ENCODE measurements at places on chromosomes 6 and 20. TPM values are rescaled to one million over a fixed set of nuclear protein-coding genes. Genes with fewer than 3 reads are reported as not detected.

- no peak for DNase-seq
These were observed 27.7 kb upstream of the ARG1 start for GRCh38 chr6:131545317-131545716.

GRCh38 chr6:90362318-90362717 lies 65.7 kb upstream of the BACH2 start:
- no peak for DNase-seq

GRCh38 chr6:118743746-118744145 lies 92.4 kb upstream of the CEP85L start:
- no peak for DNase-seq

DNA sequence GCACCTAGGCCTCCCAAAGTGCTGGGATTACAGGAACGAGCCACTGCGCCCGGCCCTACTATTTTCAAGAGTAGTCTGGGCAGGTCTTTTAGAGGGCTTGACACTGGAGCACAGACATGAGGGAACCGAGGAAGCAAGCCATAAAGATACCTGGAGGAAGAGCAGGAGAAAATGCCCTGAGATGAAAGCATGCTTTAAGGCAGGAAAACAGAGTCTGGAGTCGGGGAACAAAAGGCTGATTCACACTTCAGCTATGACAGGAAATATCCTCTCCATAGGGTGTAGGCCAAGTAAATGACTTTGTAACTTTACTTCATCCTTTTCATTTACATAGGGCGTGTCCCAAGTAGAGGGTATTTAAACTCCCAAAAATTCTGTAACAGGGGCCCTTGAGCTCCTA lies 4.3 kb upstream of the SERINC3 start:
- DNase-seq: no peak

Gene OR2J2
- not detected for total RNA-seq

All from esophagus muscularis mucosa (tissue), 4 donors.